ENCODE measurements at places on chromosomes 2 and 18.

GRCh38 chr2:207286106-207286505, 120.4 kb upstream of the KLF7 start:
- no peak for DNase-seq

DNA sequence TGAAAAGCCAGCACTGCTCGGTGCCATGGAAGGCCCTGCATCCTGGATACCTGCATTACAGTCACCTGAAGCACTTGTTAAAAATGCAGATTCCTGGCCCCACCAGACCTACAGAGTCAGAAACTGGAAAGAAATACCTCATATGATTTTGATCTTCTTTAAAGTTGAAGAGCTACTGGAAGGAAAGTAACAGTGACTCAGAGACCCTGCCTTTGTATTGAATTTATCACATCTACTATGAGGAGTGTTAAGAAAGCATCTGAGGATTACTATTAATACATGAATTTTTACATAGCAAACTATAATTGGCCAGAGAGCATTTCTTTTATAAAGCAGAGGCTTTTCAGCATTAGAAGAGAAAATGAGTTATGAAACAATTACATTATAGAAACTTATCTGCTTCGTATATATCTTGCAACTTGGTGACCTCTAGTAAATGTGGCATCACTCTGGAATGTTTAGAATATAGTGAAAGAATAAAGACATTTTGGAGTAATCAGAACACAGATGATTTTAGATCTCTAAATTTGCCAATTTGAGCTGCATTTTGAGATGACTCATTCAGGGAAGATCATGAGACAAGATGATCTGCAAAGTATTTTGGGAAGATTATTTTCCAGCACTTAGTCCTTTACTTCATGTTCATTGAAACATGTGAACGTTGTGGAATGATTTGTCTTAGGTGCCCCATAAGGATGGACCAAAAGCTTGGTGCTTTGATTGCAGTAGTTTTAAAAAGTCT, 12.2 kb downstream of the PTPRM start:
- DNase-seq = no peak

DNA sequence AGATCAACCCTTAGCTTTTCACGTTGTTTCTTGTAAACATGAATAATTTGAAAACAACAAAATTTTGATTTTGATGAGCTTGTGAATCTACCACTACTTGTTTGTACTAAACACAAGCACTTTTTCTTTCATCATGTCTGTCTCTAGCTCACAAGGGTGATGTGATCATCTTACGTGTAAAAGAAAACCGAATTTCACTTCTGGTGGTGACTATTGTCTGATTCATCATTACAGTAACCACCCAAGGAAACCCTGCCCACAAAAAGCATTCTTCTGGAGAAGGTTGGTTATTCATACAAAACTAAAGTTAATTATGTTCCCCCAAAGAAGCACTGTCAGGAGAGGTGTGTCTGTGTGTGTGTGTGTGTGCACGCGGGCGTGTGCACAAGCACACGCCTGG, 285.4 kb downstream of the ZNF516 start:
- peak; percentile 2 for DNase-seq

DNA sequence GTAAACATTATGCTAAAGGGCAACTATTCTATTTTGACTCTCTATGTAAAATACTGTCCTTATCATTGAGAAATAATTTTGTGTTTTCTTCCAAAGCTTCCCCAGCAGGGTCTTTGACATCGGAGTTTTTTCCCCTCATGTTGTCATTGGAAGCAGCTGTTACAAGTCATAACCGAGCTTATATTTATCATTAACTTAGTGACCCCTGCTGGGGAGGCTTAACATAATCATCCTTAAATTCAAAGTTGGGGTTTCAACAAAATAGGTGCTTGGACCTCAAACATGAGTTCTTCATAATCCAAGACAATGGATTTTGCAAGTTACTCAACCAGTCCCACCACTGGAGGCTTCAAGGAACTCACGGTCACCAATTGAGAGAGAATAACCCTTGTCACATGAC, 330.9 kb downstream of the DCC start:
- DNase-seq = no peak

DNA sequence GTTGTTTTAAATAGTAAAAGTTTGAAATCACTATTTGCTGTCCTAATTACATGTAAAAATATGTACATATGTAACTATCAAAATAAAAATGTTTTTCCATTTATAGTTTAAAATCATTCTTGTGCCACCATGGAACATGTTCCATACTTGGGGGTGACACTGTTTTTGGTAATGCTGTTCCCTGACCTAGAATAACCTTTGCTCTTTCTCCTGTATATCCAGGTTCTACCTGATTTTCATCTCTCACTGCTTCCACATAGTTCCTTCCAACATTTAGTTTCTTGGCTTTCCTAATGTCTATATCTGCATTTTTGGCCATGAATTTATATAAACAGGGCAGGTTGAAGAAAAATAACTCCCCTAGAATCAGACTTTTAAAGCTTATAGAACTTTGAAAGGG, 2.5 kb downstream of the SPOPL start:
- no peak for DNase-seq

DNA sequence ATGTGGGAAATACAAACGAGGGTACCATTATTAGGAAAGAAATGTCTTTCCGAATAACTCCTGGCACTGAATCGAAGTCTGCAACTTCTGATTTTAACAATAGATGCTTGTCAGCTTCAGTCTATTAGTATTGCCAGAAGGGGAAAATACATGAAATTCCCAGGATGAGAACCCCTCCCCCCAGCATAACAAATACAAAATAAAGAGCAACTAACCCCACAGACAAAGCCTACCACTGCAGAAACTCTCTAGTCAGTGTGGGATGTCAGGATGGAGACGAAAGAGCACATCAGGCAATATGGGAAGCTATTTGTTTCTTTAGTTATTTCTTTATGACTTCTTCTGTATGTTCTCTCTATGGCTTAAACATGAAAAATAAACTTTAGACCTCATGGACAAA, 365.0 kb upstream of the CDH2 start:
- no peak for DNase-seq

- no peak for DNase-seq
Measured at GRCh38 chr2:119715409-119716283, 36.6 kb downstream of the TMEM177 start.

- peak; percentile 51 for DNase-seq
Measured at GRCh38 chr2:240568678-240569522, 616 bp downstream of the RNPEPL1 start.

- DNase-seq = no peak
Measured at GRCh38 chr18:32668956-32669355, 103.9 kb downstream of the KLHL14 start.

DNA sequence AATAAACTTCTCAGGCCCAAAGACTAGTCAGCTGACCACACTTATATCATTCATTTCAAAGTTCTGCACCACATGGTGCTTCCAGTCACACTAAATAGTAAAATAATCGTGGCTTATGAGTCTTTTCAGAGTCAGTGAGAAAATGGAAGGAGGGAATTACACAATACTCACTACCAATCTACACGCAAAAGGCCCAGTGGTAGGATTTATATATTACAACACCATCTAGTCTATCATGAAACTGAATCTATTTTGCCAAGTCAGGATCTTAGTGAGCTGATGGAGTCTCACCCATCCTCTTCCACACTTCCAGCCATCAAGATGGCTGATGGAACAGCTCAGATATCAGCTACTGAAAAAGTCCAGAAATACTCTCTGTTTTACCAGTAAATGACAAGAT, 21.9 kb downstream of the INO80D start:
- DNase-seq = peak; percentile 73

- no peak for DNase-seq
Measured at GRCh38 chr2:157363612-157364101, 38.0 kb upstream of the ERMN start.

DNA sequence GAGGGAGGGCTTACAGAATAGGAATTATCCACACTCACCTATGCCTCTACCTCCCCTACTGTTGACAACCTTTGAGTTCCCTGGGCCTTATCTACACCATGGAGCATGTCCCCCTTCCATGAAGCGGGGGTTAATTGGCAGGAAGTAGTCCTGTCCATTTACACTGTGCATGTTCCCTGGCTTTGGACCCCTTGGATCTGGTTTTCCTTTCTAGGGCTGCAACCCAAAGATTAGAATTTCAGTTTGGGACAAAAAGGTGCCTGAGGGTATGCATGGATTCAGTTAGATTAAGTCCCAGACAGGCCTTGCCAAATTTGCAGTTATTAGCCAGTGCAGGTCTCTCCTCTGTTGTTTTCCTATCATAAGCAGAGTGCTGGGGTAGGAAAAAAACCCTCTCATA, 180.3 kb downstream of the CMPK2 start:
- no peak for DNase-seq

DNA sequence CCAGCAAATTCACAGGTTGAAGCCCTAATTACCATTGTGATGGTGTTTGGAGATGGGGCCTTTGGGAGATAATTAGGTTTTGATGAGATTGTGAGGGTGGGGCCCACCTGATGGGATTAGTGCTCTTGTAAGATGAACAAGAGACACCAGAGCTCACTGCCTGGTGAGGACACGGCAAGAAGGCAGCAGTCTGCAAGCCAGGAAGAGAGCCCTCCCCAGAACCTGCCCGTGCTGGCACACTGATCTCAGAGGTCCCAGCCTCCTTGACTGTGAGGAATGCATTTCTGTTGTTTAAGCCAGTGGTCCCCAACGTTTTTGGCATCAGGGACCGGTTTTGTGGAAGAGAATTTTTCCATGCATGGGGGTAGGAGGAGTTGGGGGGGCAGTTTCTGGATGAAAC, 240.7 kb downstream of the KLHL29 start:
- no peak for DNase-seq

- no peak for DNase-seq
Measured at GRCh38 chr18:10067670-10068659, 154.1 kb downstream of the VAPA start.

GRCh38 chr2:10613263-10613662, 76.5 kb downstream of the NOL10 start:
- DNase-seq = no peak

DNA sequence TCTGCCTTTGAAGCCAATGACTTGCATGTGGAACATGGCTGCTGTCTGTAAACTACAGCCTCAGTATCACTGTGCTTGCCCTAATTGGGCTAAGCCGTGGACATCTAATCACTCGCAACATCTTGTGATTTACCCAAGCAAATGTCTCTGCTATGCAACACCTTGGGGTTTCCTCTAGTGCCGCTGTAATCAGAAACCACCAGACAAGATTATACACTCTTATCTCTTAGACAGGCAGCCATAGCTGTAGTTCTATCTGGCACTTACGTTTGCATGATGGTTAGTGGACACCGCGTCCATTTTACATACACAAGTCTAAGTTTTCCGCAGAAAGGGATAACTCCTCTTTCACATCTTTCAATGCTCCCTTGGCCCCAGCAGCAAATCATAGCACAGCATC, 204.3 kb upstream of the CCDC68 start:
- no peak for DNase-seq

Data from inflammatory macrophage treated with lipopolysaccharide for 4 hours (primary cell).